Femur (tissue), 1 donor: ENCODE measurements at places on chromosomes 5 and 9.

DNA sequence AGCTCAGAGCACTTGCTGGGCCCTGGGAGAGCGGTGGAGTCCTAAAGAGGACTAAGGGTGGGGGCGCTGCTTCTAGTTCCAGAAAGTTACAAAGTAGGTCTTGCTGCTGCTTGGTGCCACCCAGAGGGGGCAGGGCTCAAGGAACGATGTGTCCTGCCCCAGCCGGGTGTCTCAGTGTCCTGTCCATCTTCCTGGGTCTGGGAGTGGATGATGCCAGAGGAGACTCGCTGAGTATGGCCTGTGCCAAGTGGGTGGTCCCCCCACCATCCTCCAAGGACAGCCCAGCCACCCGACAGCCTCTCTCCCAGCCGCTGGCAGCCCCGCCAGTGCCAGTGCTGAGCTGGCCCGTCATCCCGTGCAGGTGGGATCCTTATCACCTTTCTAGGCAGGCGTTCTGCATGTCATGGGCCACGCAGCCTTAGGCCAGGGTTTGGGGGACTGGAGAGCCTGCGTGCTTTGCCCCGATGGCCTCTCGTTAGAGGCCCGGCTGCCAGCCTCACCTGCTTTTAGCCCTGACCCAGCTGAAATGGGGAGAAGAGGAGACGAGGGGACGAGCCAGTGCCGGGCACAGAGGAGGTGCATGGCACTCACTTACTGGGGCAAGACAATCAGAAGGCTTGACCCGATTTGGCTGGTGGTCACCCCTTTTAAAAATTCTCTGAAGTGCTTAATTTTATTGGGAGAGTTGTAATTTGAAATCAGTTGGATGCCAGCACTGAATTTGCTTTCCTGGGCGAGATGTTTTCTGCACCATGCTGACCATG is 5.6 kb downstream of the WNK2 start:
- no peak for DNase-seq

GRCh38 chr9:69396759-69397158 is 71.7 kb downstream of the ENTREP1 start:
- no peak for DNase-seq

GRCh38 chr9:101727612-101728524 is 10.6 kb downstream of the GRIN3A start:
- peak; percentile 26 for DNase-seq

- DNase-seq, result no peak
These were observed 38.9 kb downstream of the PAM start for GRCh38 chr5:102794047-102794446.

GRCh38 chr9:10252174-10252573 is 360.6 kb downstream of the PTPRD start:
- DNase-seq, result no peak

DNA sequence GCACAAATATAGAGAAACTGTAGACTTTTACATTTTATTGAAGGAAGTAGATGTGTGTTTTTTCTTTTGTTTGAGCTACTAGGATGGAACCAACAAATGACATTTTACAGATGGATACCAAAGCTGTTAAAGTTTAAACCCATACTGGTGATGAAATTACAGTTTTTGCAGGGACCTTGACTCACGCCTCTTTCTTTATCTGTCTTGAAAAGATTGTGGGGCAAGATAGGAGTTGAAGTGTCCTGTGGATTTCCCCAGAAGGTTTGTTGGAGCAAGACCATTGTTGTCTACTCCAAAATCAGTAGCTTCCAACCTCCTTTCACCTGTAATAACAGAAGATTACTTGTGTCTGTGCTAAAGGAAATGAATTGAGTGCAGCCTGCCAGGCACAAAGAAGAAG is 4.1 kb upstream of the C5orf63 start:
- no peak for DNase-seq

- DNase-seq, result peak; percentile 36
These were observed 5.1 kb upstream of the CAST start for GRCh38 chr5:96657068-96657467.

GRCh38 chr5:170546282-170546681 is 42.5 kb downstream of the KCNIP1 start:
- peak; percentile 49 for DNase-seq

DNA sequence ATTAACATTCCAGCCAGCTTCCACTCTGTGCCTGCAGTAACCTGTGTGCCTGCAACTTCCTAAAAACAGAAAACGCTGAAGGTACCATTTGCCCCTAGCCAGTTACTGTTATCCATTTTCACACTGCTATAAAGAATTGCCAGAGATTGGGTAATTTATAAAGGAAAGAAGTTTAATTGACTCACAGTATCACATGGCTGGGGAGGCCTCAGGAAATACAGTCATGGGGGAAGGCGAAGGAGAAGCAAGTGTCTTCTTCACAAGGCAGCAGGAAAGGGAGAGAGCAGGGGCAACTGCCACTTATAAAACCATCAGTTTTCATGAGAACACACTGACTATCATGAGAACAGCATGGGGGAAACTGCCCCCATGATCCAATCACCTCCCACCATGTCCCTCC is 31.2 kb downstream of the PTCD2 start:
- DNase-seq, result no peak

DNA sequence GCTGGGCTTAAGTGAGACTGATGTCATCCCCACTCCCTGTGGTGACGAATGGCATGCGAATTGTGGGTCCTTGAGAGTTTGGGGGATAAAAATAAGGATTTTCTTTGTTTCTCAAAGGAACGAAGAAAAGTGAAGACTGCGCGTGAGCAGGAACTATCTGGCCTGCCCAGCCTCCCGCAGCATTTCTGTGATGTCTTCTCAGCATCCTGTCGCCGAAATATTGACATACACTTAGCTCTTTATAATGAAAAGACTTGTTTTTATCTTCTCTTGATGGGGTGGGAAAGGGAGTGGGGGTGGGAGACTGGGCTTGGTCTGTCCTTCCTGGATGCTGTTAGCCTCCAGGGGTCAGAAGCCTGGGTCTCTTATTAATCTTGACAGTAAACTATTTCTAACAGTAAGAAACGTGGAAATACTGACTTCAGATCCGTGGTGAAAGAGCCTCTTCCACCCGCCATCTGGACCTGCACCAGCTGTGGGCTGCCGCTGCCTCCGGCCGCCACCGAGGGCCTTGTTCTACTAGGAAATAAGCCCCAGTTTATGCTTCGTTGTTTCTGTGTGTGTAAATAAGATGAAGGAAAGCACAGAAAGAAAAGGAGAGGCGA is 239.6 kb downstream of the FANCC start:
- DNase-seq, result peak; percentile 36

GRCh38 chr9:112445196-112445595 is 41.4 kb upstream of the KIAA1958 start:
- no peak for DNase-seq

DNA sequence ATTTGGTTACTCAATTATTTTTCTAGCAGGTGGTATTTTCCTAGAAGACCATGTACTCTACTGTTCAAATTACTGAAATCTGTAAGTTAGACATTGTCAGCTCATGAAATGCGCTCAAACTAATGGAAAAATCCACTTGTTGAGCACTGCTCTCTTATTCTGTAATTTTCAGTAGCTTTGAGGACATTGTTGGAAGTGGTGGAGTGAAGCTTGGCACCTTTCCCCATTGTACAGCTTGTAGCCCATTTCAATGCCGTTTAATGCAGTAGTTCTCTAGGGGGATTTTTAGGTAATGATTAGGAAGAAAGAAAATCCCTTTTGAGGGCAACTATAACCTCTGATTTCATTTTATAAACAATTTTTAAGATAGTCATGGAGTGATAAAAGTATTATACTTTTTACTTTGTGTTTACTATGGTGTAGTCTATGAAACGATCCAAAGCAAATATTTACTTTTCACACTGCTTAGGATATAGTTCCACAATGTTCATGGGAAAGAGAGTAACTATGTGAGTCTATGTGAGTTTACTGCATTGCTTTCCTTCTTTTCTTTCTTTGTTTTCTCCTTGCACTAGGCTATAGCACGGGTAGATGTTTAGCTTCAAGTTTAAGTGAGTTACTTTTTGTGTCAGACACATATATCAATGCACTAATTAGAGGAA is 165.8 kb upstream of the ANKH start:
- DNase-seq, result no peak

- DNase-seq, result no peak
These were observed 48.5 kb downstream of the WNK2 start for GRCh38 chr9:93232388-93232960.

- DNase-seq, result no peak
These were observed 61.4 kb upstream of the GAS1 start for GRCh38 chr9:87008667-87009066.

DNA sequence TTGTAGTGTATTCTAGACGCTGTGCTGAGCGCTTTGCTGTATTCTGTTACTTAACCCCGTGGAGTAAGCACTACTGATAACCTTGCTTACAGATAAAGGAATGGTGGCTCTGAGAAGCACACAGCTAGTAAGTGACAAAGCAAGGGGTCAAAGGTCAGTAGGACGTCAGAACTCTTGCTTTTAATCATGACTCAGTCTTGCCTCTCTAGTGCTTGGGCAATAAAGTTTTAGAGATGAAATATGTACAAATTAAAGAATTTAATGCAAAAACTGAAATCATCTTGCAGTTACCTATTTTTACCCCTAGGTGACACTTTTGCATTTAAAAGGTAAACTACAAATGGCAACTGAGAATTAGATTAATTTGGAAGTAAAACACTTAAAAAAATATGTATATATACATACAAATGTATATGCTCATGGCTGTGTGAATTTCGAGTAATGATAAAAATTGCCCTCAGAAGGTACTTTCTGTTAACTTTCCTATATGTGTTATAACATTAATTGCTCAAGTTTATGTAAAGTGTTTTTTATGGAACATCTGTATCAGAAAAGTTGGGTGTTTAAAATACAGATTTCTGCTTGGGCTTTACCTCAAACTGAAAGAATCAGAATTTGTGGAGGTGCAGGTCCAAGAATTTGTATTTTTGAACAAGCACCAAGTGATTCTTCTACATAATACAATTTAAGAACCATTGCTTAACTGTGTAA is 175.1 kb upstream of the DAB2 start:
- DNase-seq, result no peak

- no peak for DNase-seq
These were observed 93.3 kb upstream of the RAI14 start for GRCh38 chr5:34562791-34563190.

DNA sequence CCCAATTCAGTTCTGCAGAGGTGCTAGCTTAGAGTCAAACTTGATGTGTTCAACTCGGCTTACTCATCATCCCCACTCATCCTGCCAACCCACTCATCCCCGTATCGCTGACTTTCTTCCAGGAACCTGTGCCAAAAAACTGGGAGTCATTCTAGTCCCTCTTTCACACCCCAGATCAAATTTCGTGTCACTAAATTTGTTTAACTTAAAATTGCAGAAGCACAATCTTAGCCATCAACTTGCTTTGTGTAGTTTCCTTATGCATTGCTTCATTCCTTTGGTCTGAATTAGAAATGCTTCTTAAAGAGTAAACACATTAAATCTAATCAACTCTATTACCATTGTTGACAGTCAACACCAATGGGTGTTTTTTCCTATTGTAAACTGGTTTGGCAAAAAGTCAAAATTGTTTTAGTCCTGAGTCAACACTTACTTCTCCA is 162.4 kb downstream of the TTC39B start:
- no peak for DNase-seq

- DNase-seq, result no peak
These were observed 4.2 kb downstream of the UBE2QL1 start for GRCh38 chr5:6452622-6453504.

DNA sequence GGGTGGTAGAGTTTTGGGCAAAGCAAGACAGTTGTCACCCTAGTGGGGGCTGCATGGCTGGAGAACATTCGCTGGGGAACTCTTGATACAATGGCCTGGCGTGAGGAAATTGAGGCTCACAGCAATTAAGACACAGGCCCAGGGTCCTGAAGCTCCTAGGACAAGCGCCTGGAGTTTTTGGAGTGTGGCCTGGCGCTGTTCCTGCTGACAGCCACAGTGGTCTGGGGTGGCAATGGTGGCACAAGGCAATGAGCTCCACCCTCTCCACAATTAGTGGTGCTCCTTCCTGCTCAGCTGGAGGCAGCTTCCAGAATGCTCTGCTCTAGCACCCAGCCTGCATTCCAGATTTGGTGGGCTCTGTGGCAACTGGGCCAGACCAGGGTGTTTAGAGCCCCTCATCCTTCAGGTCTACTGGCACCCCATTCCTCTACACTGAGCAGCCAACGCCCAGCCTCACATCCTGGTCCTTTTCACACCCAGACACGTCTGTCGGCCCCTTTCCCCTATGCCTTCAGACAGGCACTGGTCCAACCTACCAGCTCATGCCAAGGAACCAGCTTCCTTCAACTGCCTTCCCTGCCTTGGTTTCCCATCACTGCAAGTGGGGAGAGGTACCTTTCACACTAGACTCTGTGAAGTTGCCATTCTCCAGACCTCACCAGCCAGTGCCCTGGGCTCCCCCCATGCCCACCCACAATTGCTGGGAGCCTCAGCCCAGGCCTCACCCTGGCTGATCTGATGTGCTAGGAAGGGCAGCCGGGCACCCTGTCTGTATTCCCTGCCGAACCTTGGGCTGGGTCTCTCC is 138.1 kb upstream of the COL5A1 start:
- DNase-seq, result no peak

- DNase-seq, result no peak
These were observed 40.7 kb downstream of the UGCG start for GRCh38 chr9:111937301-111937700.

DNA sequence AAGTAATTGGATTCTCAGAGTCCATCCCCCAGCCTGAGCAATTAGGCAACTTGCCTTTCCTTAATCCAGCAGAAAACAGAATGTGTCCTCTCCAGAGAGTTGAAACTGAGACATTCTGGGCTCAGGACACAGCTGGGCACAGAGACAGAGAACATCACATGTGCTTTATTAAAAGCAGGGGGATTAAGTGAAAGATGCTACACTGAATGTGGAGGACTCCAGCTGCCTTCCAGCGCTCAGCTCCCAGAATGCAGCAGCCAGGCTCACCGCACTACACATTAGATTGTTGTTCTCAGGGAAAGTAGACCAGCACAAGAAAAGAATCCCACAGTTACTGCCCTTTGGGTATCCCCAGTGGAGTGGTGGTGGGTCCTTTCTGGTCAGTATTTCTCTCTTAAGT is 141.6 kb upstream of the IL12B start:
- DNase-seq, result peak; percentile 80

DNA sequence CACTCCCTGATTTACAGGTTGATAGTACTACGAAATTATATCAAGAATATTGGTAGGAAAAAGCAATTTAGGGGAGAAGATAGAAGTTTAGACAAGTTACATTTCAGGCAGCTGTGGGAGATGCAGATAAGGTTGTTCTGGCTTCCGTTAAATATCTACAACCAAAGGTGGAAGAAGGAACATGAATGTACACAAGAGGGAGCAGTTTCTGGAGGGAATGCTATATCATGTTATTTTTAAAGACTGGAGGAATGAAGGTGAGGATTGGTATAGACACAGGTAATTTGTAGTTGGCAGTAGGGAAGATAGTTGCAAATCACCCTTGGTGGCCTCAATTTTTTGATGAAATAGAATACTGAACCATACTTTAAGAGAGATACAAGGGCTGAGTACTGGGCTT is 187.3 kb upstream of the NMUR2 start:
- no peak for DNase-seq

- DNase-seq, result no peak
These were observed 118.3 kb upstream of the VCAN start for GRCh38 chr5:83353231-83353630.

DNA sequence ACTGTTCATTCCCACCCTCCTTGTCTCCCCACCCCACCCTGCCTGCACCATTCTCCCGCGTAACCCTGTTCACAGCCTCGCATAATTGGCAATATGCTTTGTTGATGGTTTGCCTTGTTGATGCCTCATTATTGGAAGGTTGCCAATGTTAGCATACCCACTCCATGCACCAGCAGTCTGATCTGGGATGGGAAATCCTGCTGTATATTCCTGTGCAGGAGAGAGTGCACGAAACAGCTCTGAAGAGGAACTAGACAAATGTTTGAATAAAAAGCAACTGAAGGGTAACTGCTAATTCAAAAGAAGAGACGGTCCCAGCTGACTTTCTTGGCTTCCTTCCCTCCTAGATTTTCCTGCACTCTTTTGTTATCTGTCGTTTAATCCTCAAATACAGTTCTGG is 271.7 kb upstream of the TLE4 start:
- no peak for DNase-seq
